ENCODE measurements at places on chromosomes 12 and 14. TPM values are rescaled to one million over a fixed set of nuclear protein-coding genes. Genes with fewer than 3 reads are reported as not detected.

AQP5 gene
- total RNA-seq = 0.47 TPM

TBX5 gene
- not detected for total RNA-seq

OR4E2 gene
- not detected for total RNA-seq

ZDHHC22 gene
- total RNA-seq = not detected

FGF23 gene
- not detected for total RNA-seq

FOXA1 gene
- total RNA-seq = not detected

SIX6 gene
- not detected for total RNA-seq

RBM25 gene
- total RNA-seq = 35.5 TPM

KRT78 gene
- not detected for total RNA-seq

TAS2R31 gene
- total RNA-seq = 6.8 TPM

SYCP3 gene
- not detected for total RNA-seq

GLS2 gene
- total RNA-seq = 0.51 TPM

OR4Q3 gene
- not detected for total RNA-seq

P2RX2 gene
- total RNA-seq = 0.17 TPM

FBRSL1 gene
- total RNA-seq = 4.8 TPM

CCDC184 gene
- total RNA-seq = 0.05 TPM
